ENCODE measurements at places on chromosomes 6 and 20.

DNA sequence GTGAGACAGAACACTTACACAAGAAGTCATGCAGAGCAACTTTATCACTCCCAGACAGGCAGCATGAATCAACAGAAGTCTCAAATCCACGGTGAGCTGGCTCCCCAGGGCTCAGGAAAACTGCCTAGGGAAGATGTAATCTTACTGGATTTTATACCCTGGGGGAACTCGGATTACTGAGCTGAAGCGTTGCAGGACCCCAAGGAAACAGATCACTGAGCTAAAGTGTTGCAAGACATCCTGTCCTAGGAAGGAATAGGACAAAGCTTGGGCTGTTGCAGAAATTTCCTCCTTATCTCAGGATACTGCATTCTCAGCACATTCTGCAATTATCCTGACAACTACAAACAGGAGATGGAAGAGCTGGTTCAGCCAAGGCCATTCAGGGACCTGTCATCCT lies 224.8 kb downstream of the TFAP2A start:
- DNase-seq: no peak

DNA sequence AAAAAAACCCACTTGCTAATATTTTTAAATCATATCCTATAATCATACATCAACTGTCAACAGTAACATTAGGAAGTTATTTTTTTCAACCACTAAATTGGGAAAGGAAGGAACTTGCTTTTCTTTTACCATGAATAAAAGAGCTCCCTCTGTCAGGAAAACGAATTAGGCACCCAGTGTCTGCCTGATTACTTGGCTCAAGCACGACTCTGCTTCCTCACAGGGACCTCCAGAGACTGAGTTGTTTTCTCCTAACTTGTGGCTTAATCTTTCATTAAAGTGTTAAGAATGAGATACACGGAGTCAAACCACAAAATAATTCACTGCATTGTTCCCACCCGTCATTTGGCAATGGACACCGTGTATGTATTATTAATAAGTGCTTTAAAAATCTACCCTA lies 1405.1 kb upstream of the EYS start:
- DNase-seq: no peak

DNA sequence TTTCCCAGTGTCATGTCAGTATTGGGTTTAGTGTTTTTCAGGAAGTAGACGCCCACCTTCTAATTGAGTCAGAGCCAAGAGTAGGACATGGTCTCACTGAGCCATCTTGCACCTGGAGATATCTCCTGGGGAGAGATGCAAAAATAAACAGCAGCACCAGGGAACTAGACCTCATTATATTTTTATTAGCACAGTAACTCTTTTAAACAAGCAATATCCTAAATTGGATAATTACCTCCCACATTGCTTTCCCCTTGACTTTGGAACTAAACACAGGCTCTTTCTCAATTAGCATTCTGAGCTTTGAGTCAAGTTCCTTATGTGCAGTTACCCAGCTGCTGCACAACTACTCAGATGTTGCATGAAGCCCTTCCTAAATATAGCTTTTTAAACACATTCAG lies 175.4 kb downstream of the IBTK start:
- DNase-seq: no peak

DNA sequence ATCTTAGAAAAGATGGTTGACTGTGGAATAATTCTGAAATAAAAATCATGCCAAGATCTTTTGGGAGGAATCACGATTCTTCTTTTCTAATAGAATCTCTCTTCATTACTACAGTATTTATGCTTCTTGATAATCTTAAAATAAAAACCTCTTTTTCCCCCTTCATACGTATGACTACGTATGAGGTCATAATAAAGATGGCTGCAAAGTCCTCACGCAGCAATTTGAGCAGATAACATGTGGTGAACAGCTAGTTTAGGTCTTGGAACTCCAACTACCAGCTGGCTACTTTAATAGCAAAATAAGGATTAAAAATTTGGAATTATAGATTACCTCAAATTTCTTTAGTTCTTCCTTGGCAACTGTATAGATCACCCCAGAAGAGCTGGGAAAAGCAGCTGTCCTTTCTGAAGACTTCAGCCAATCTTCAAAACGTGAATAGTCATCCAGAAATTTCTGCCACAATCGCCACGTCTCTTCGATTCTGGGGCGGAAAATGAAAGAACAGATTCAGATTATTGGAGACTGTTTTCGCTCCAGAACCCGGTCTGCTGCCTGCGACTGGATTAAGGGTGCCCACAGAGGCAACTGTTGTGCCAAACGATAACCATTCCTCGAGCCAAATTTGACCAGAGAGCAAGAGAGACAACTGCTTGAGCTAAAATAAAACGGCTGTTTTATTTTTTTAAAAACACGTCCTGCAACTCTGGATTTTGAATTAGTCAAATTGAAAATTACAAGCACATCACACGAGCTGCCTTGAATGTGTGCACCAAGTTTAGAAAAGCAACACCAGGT lies 347.3 kb downstream of the ESR1 start:
- no peak for DNase-seq

DNA sequence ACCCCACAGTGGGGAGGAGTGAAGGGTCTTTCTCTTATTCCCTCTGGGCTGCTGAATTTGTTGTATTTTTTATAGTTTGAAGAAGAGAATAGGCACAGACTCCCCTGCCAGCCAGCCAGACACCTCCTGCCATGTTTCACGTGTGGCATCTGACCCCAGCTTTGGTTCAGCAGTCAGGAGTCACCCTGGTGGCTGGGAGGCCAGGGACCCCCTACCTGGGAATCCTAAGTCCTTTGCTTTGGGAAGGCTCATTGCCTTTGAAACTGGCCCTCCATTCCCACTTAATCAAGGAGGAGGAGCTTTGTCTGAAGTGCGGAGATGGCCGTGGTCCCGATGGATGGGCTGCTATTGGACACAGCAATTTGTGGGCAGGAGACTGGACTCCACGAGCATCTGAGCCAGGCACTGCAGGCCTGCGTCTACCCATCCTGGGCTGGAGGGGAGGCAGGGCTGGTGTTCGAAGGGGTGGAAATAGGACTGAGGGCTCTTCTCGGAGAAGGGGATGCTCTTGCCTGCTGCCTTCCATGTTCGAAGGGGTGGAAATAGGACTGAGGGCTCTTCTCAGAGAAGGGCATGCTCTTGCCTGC lies 196.1 kb downstream of the DLL1 start:
- DNase-seq: no peak

- DNase-seq: no peak
Observed at GRCh38 chr20:48673507-48673906, 154.3 kb downstream of the PREX1 start.

DNA sequence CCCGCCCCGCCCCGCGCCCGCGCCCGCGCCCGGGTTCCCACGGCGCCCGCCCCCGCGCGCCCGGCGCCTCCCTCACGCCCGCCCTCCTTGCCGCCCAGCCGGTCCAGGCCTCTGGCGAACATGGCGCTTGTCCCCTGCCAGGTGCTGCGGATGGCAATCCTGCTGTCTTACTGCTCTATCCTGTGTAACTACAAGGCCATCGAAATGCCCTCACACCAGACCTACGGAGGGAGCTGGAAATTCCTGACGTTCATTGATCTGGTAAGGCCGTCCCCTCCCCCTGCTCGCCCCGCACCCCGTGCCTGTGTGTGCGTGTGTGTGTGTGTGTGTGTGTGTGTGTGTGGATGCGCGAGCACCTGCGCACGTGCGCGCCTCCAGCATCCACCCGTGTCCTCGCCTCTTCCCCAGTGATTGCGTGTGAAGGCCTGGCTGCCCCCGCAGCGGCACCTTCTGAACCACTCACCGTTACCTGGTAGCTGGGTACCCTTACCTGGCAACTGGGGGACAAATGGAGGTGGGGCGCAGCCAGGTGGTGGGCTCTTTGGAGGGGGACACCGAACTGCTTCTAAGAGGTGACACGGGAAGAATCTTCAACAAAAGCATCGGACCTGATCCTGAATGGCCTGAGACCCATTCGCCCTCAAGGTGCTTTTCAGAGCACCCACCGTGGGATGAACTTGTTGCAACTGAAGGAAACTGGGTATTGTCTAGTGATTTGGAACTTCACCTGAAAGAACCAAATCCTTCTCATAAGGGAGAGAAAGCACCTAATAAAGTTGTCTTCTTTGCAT lies at the start of gene AIG1:
Gene AIG1 (plus strand): TSS at position 84 of the 791 bp plus-strand sequence. CDS start 37 bp downstream, at position 121.
- peak; percentile 23 for DNase-seq

DNA sequence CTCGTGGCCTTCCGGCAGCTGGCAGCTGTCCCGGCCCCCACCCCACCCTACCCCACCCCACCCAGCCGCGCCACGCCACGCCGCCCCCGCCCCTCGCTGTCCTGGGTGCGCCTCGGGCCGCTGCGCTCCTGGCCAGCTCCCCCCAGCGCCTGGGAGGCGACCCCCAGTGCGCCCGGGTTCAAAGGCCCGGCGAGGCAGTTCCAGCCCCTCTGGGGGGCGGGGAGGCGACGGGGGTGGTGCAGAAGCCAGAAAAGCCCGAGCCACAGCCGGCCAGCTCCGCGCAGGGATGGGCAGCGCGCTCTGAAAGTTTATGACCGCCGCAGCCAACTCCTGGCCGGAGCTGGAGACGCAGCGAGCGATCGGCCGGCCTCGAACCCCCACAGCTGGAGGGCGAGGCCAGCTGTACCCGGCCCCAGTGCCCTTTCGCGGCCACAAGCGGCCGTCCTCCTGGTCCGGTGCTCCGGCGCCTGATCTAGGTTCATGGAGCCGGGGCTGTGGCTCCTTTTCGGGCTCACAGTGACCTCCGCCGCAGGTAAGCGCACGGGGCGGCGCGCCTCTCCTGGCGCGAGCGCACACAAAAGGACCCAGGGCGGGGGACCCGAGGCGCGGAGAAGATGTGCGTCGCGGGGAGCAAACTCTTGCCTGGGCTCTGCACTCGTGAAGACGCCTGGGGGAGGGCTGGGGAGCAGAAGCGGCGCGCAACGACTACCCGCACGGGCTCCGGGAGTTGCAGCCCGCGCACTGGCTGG lies at the start of gene EDN3:
Gene EDN3 (plus strand): TSS at position 279 of the 749 bp plus-strand sequence. CDS start 202 bp downstream, at position 481.
- no peak for DNase-seq

DNA sequence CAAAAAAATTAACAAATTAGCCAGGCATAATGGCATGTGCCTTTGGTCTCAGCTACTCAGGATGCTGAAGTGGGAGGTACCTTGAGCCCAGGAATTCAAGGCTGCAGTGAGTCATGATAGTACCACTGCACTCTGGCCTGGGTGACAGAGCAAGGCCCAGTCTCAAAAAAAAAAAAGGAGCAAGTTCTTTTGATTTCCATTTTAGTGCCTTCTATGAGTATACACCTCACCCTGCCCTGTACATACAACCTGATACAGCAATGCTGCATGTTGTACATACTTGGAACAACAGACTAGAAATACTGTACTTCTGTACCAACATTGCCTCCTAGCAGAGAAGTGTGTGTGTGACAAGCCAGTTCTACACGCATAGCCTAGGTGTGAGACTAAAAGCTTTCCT lies 97.3 kb upstream of the CARMIL1 start:
- DNase-seq: no peak

- no peak for DNase-seq
Observed at GRCh38 chr6:165821754-165822153, 158.7 kb upstream of the PDE10A start.
